Naive thymus-derived CD8-positive, alpha-beta T cell (primary cell): ENCODE measurements at places on chromosomes 4 and X. TPM values are rescaled to one million over a fixed set of nuclear protein-coding genes. Genes with fewer than 3 reads are reported as not detected.
A peak's percentile ranks its signal among the peaks of the same experiment; 100 is the strongest.

- no peak for DNase-seq
Measured at GRCh38 chrX:130975947-130976346, 72.9 kb upstream of the ENOX2 start.

DNA sequence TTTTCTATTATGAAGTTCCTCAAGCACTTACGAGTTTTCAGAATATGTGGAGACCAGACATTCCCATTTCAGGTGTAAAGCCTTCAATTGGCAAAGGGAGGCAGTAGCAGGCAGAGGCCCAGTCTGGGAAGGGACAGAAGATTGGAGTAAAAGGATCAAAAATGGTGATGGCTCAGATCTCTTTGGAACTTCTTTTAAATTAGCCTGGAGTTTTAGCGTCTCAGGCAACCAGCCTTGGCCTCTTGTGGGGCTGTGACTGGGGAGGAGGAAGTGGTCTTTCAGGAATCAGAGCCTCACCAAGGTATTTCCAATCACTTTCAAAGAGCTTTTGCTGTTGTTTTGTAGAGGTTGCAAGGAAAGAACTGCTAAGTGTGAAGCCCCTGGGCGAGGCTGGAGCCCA, 239.1 kb downstream of the FRAS1 start:
- DNase-seq = no peak

- DNase-seq = no peak
Measured at GRCh38 chrX:261167-261918, 19.8 kb upstream of the PLCXD1 start.

DNA sequence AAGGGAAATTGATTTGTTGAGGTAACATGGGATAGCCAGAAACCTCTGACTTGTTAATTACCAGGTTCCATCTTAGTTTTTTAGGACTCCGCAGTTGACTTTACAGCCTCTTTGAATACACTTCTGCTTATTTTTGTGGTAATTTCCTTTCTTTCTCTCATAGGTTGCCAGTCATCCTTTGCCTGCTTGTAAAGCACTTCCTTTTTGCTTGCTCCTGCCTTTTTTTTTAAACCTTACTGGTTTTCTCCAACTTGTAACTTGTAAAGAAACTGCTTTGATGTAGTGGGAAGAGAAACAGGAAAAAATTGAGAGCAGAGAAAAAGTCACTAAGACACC, 2.6 kb downstream of the PGK1 start:
- no peak for DNase-seq

GRCh38 chr4:173264684-173265185, 69.4 kb downstream of the HMGB2 start:
- peak; percentile 42 for DNase-seq

DNA sequence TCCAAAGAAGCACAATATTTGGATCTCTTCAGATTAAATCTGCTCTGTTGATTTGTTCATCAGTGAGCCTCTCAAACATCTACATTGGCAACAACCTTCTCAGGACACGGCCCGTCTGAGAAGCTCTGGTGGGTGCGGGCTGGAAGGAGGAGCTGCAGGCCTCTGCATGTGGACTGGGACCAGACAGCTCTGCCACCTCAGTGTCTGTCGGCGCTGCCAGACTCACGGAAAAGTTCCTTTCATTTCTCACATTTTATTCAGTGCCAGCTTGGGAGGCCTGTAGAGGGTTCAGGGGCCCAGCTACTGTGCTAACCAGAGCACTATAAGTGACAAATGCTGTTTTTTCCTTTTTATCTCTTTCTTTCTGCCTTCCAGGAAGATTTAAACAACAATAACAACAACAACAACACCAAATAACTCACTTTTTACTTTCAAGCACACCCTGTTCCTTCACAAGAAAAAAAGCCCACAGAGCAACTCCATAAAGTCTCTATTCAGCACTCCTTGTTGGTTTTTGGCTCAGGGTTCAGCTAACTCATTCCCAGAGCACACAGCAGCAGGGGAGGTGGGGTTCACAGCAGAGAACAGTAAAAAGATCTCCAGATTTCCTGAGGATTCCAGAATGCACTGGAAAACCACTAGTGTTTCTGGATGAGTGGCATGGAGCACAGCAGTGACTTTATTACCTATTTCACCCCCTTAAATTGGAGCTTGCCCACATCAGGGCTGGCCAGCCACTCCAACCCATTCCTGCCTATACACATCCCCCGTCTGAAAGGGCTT, 23.2 kb upstream of the HOPX start:
- DNase-seq = no peak

DNA sequence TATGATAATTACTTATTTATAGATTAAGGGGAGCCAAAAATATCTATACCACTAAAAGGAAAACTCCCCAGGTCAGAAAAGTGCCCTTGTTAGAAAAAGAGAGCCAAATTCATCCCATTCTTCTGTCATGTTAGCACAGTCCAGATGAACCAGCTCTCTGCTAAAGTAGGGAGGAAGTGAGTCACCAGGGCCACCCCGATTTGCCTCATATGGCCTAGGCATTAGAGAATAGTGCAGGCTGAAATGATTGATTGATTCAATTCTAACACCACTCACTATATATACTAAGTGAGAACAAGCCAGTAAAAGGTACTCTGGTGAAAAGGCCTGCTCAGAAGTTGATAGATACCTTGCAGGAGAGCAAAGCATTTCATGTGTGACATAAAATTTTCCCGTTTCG, 94.5 kb downstream of the SRPX start:
- no peak for DNase-seq

- no peak for DNase-seq
Measured at GRCh38 chr4:172780566-172781081, 388.0 kb upstream of the GALNT7 start.

DNA sequence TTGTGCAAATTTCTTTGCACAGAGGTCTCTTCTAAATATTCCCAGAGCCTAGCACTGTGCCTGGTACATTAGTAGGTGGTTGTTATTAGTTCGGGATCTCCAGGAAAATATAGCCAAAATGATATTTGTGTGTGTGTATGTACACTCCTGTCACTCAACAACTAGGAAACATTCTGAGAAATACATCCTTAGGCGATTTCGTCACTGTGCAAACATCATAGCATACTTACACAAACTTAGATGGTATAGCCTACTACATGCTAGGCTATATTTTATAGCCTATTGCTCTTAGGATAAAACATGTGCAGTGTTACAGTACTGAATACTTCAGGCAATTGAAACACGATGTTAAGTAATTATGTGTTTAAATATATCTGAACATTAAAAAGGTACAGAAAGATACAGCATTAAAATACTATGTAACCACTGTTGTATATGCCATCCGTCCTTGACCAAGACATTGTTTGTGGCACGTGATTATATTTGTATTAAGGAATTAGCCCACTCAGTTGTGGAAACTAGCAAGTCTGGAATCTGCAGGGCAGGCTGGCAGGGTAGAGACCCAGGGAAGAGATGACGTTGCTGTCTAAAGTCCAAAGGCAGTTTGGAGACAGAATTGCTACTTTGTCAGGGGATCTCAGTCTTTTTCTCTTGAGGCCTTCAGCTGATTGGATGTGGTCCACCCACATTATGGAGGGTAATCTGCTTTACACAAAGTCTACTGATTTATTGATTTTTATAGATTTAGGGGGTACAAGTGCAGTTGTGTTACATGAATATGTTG, 106.9 kb downstream of the COL4A6 start:
- no peak for DNase-seq

GRCh38 chr4:188719794-188720193, 580.6 kb downstream of the TRIML1 start:
- no peak for DNase-seq

DNA sequence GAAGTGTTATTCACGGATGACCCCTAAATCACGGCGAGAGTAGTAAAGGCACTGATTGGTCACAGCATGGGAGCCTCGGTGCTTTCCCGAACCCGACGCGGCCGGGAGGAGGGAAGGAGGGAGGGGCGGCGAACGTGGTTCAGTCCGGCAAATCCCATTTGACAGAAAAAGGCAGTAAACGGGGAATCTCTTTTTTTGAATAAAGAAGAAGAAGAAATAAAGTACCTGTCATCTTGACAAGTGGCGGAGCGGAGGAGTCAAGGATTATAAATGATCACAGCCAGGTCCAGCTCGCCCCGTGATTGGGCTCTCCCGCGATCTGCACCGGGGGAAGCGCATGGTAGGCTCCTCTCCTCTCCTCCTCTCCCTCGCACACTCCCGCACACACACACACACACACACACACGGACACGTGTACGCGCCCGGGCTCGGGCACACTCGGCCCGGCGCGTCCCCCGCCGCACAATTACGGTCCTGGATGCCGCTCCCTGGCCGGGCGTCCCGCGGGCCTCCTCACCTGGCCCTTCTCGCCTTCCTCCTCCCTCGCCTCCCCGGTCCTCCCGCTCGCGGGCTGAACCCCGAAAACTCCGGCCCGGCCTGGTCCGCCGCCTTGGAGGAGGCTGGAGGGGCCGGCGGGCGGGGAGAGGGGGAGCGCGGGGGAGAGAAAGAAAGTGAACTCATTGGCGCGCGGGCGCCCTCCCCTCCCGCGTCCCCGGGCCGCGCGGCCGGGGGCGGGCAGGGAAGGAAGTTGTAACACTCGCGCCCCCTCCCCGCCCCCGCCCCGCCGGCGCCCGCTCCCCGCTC, 99.2 kb upstream of the TENM3 start:
- no peak for DNase-seq

DNA sequence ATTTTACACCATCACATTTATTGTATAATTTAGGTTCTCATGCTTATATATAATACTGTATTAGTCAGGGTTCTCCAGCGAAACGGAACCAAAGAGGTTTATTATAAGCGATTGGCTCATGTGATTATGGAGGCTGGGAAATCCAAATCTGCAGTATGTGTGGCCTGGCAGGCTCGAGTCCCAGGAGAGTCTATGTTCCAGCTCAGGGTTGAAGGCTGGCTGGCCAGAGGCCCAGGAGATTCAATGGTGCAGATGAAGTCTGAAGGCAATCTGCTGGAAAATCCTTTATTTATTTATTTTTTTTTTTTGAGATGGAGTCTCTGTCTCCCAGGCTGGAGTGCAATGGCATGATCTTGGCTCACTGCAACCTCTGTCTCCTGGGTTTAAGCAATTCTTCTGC, 63.0 kb upstream of the WDFY3 start:
- DNase-seq = no peak

- no peak for DNase-seq
Measured at GRCh38 chrX:78333521-78333920, 6.1 kb upstream of the CYSLTR1 start.

DNA sequence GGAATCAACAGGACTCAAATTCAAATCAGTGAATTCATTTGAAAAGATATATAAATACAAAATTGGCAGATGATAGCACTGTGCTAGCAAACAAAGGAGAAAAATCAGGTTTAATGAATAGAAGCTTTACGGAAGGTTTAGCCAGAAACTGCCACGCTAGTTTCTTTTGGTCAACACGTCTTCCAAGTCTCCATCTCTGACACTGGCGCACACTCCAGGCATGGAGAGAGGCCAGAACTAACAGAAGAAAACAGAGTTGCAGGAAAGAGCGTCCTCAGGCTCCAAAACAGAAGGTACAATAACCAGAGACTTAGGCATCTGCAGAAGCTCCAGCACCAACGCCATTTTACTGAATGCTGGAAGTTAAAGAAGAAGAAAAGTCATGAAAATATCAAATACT, 497.3 kb upstream of the FRG1 start:
- no peak for DNase-seq

DNA sequence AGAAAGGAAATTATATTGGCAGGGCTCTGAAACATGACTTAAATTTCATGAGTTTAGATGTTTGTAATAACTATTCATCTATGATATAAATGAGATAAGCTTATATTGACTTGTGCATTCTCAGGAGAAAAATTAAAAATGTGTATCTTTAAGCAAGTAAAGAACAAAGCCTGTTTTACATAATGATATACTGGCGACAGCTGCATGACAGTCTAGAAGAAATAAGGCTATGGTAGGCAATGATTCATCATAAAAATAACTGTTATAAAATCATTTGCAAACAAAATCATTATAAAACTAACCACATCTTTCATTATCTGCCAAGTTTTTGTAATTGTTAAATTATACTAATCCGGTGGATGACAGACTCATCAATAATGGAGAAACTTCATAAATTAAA, 188.1 kb downstream of the ADAM29 start:
- DNase-seq = no peak

The PPARGC1A gene
- not detected for total RNA-seq

The SPATA18 gene
- total RNA-seq = 0.44 TPM

The MXD4 gene
- total RNA-seq = 41.9 TPM

The HS6ST2 gene
- total RNA-seq = not detected
